OCI-LY7 (cell line): ENCODE measurements at places on chromosomes 2 and 18. TPM values are rescaled to one million over a fixed set of nuclear protein-coding genes. Genes with fewer than 3 reads are reported as not detected.

Gene ZNF385B
- 178 and 217 TPM in 2 replicates for total RNA-seq

Gene SPP2
- total RNA-seq: not detected in 2 replicates

Gene LIMS3
- 1.9 and 2.1 TPM in 2 replicates for total RNA-seq

Gene CDCA7
- 170 and 193 TPM in 2 replicates for total RNA-seq

Gene PPP1CB
- 127 and 144 TPM in 2 replicates for total RNA-seq

Gene ABCG5
- total RNA-seq: not detected in 2 replicates

Gene STPG4
- total RNA-seq: 0.68 and 0.72 TPM in 2 replicates

Gene LRRTM1
- not detected in 2 replicates for total RNA-seq

- no peak for DNase-seq
Observed at GRCh38 chr2:47075361-47076125, 79.6 kb downstream of the STPG4 start.

- no peak for DNase-seq
Observed at GRCh38 chr2:158578703-158579330, 122.1 kb downstream of the PKP4 start.

- peak; percentile 62 for DNase-seq
Observed at GRCh38 chr18:5424903-5425664, 118.7 kb downstream of the EPB41L3 start.

DNA sequence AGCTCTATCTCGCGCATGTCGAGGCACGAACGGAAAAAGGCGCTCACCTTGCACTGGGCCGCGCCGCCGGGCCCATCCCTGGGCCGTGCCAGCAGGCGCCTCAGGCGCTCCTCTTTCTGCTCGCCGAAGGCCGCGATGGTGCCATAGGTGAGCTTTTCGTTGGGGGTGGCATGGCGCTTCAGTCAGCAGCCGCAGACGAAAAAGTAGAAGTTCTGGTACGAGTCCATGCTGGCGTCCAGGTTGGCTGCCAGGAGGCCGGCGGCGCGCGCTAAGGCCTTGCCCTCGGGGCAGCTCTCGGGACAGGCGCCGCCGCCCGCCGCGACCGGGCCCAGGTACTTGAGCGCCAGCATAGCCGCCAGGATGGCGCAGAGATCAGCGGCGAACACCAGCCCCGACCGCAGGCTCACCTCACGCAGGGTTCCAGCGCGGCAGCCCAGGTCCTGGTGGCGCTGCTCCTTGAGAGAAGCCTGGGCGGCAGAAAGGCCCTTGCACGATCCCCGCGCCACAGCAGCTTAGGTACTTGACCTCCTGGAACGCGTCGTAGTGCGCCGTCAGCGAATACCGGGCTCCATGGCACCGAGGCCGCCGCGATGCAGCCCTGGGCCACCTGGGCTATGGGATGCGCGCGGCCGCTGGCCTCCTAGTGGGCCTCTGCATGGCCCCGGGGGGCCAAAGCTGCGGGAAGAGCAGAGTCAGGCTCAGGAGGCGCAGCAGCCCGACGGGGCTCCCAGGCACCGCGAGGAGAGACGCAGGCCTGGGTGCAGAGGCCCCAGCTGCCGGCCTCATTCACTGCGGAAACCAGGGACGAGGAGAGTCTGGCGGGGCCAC, 12.8 kb downstream of the ALPG start:
- DNase-seq: no peak

GRCh38 chr18:44876024-44876423, 195.3 kb downstream of the SETBP1 start:
- DNase-seq: no peak

DNA sequence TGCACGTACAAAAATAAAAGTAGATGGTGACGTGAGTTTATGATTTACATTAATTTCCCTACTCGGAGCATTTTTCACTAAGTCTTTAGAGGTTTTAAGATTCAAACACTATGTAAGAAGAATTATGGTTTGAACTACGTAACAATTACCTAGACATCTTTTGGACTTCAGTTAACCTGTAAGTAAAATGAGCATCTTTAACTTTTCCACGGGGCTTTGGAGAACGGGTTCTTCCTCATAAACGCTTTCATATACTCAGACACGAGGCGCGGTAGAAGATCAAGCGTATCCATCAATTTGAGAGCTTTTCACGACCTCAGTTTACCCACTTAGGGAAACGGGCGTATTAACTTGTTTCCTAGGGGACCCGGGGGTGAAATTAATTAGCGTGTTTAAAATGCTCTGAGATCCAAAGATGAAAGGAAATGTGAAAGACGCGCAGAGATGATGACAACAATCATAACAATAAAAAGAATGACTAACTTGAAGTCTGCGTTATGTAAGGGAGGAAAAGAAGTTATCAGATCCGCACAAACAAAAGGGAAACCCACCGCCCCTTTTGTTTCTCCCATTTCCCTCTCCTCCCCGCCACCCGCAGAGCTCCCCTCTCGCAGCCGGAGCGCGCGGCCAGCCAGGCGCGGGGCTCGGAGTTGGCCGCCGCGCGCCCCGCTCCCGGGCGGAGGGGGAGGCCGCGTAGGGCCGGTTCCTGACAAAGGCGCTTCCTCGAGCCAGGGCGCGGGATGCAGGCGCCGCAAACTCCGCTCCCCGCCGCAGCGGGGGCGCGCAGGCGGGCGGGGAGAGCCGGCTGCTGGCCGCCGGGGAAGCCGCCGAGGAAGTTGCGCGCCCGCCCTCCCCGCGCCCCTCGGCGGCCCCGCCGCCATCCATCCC, 807 bp downstream of the PELI1 start:
- peak; percentile 60 for DNase-seq

DNA sequence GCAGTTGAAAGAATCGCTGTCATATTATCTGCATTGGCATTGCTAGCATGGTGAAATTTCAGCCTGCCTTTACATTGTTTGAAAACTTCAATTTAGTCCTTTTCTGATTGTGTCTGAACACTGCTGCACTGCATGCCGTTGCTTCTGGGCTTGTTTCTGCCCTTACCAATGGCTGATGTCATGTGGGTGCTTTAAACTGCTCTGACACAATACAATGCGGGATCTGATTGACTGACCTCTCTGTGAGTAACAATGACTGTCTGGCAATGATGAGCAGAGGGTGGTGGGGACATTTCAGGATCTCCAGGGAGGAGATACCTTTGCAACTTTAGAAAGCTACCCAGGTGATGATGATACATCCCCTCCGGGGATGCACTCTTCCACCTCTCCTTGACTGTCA, 119.5 kb upstream of the ZBTB14 start:
- DNase-seq: no peak

GRCh38 chr2:54372361-54372760, 83.8 kb upstream of the SPTBN1 start:
- no peak for DNase-seq

DNA sequence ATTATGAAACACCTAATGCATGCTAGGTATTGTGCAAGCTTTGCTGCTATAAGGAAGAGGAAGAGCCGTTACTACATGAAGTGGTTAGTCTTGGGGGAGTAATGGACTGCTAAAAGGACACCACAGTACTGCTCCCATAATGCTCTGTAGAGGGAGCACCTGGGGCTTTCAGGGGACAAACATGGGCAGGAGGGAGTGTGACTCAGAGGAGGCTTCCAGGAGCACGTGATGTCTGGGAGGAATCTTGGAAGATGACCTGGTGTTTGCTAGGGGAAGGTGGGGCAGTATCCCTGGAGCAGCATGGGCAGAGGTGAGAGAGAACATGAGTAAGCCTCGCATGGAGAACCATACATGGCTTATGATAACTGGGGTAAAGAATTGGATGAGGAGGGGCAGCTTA, 18.8 kb downstream of the MAPK4 start:
- no peak for DNase-seq

GRCh38 chr18:2656237-2656980, 883 bp downstream of the SMCHD1 start:
- peak; percentile 55 for DNase-seq

DNA sequence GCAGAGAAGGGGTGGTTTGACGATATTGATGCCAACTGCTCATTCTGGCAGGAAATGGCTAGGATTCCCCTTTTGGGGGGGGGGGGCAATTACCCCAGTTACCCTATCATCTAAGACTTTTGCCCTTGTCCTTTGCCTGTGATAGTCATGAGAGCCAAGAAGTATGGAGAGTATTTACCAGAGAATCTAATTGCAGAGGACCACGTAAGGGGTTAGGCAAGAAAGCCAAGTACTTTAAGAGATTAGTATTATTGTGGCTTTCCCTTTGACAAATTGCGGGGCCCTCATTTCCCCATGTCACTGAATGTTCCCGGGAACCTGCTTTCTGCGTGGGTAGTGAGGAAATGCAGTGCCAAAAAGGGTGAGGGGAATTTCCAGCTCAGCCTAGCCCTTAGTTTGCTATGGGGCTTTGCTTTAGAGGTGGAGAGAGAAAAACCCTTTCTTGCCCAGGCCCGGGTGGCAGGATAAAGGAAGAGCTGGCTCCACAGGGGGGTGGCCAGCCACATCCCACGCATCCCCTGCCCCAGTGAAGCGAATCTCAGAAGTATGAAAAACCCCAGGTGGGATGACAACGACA, 1.5 kb downstream of the AQP4 start:
- DNase-seq: no peak

DNA sequence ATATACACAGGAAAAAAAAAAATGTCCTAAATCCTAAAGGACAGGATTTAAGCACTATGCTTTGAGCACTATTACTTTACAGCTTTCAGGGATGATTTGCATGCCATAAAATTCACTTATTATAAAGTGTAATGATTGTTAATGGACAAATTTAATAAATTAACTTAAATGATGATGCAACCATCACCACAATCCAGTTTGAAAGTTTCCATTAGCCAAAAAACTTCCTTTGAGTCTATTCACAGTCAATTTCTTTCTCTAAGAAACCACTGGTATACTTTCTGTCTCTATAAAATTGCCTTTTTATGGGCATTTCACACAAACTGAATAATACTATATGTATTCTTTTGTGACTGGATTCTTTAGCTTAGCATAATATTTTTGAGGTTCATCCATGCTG, 111.1 kb upstream of the RIOK3 start:
- no peak for DNase-seq

DNA sequence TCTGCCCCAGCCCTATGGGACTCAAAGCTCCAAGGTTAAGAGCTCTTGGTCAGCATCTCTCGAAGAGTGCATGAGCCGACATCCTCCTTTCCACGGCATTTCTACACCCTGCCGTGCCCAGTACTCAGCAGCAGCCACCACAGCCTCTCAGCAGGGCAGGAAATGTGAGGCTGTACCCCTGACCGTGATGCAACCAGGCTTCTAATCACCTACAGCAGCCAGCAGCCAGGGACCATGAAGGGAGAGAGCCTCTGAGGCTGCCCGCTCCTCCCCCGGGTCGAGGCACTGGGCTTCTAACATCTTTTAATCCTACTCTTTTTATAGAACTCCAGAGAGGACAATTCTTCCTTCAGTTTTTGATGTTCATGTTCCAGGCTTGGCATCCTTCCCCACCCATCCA, 6.5 kb downstream of the CYS1 start:
- no peak for DNase-seq

GRCh38 chr18:73647391-73647790, 500.2 kb downstream of the FBXO15 start:
- no peak for DNase-seq

GRCh38 chr18:3472681-3473544, 22.9 kb downstream of the TGIF1 start:
- no peak for DNase-seq

GRCh38 chr2:178163395-178163794, 30.9 kb upstream of the OSBPL6 start:
- no peak for DNase-seq

DNA sequence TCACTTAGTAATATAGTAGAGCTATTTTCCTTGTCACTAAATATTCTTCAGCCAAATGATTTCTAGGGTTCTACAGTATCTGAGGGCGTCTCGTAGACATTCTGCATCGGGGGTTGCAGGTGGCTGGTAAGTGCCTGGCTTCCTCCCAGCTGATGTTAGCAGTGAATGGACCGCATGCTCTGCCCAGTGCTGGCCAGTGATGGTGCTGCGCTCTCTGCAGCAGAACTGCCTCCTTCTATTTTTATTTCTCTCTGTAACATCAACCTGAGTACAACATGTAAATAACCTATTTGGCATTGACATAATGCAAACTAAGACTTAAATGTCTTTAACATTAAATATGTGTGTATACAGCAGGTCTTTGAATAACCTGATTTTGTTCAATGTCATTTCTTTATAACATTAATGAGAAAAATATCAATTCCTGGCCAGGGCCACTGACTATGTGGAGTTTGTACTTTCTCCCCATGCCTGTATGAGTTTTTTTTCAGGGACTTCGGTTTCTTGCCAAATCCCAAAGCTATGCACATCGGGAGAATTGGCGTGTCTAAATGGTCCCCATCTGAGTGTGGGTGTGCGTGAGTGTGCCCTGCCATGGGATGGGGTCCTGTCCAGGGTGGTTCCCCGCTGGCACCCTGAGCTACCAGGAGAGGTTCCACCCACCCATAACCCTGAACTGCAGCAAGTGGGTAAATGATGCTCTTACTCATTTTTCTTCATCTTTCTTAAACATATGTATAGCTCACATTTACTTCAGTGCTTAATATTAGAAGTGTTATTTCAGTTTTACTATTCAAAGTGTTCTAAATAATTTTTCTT, 278.2 kb upstream of the EPAS1 start:
- no peak for DNase-seq

DNA sequence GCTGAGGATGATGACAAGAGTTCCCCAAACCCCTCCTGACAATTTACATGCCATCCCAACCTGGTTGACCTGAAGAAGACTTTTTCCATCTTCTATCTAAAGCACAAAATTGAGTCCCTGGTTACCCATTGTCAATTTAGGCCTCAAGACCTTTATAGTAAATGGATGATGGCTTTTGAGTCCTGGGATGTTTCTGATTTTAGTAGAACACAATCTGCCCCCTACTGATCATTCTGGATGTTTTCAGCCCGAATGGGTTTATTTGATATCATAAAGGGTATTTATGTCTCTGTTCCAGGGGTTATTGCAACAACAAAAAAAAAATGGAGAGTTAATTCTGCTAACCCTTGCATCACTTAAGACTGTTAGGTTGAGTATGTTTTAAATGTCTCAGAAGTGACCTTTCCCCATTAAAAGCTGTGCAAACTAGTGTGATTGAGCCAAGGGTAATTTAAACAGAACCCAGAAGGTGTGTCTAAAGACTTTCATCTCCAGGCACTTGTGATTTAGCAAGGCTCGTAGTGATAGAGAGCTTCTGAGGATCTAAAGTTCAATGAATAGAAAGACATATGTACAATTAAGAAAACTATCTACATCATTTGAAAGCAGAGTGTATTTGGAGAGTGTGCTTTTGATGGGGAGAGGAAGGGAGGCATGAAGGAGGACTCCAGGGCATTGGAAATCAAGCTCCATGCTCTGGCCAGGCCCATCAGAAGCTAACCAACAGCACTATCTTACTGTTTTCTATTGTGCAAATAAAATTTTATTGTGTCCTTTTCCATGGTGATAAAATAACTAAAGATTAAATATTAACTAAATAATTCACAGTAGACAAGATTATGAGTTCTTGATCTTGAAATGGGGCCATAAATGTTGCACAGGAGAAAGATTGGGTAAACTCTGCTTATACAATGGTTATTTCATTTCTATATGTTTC, 96.6 kb upstream of the NOSTRIN start:
- DNase-seq: peak; percentile 7

GRCh38 chr2:51222106-51222505, 190.2 kb upstream of the NRXN1 start:
- no peak for DNase-seq

GRCh38 chr18:27860011-27860410, 316.9 kb downstream of the CDH2 start:
- no peak for DNase-seq
